Activated naive CD4-positive, alpha-beta T cell treated with anti-CD3 and anti-CD28 coated beads, Interleukin-2, amount 50 U/mL, for 72 hours (primary cell): ENCODE measurements at places on chromosomes 1 and 21.

DNA sequence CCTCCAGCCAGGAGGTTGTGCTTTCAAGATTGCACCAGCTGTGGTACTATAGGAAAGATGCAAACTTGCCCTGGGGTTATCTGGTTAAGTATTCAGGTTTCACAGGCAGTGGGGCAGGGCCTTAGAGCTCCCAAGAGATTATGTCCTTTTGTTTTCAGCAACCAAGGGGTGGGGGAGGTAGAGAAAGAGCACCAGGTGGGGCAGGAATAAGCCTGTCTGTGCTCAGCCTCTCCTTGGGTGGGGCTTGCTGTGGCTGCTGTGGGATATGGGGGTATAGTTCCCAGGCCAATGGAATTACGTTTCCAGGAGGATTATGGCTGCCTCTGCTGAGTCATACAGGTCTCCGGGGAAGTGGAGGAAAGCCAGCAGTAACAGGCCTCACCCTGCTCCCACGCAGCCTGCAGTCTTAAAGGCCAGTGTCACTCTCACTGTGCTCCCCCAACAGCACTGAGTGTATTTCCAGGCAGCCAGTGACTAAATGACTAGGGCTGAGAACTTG, 508.6 kb downstream of the RWDD3 start:
- DNase-seq = no peak

- DNase-seq = no peak
Observed at GRCh38 chr1:84268346-84268745, 33.2 kb upstream of the SAMD13 start.

DNA sequence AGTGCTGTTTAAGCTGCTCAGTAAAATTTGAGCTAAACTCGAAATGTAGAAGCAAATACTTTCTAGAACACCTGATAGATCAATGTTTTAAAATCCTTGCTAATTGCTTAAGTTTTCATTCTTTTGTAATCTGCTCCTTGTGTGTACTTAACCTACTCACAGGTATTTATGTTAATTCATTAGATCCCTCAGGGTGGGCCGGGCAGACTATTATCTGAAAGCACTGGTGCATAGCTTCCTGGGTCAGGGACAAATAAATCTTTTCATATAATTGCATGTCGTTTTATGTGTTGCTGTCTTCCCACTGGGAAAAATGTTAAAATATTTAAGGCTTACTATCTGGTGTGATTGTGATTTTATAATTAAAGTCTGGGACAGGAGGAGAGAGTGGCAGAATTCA, 440.5 kb downstream of the SMYD3 start:
- DNase-seq = no peak

- DNase-seq = no peak
Observed at GRCh38 chr1:25695090-25695770, 78.6 kb downstream of the MAN1C1 start.
